Right renal cortex interstitium (tissue), 3 donors: ENCODE measurements at places on chromosomes 3 and 15. TPM values are rescaled to one million over a fixed set of nuclear protein-coding genes. Genes with fewer than 3 reads are reported as not detected.

- no peak for DNase-seq
Observed at GRCh38 chr3:43076857-43077256, 29.0 kb downstream of the POMGNT2 start.

DNA sequence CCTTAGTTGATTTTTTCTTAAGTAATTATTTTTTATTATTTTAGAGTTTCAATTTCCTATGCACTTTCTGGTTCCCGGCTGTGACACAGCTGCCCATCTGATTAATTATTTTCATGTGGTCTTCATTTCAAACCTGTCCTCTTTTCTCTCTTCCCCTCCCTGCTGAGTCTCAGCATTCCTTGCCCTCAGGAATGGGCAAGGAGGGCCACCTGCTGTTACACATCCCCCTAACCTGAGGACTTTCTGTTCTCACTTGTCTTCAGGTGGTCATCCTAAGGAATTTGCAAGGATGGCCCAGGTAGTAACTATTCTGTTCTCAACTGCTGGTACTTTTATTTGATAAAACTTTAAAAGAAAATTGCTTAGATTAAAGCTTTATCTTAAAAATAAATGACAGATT is 545.0 kb downstream of the OTOL1 start:
- no peak for DNase-seq

GRCh38 chr3:32109256-32109655 is 2.8 kb downstream of the GPD1L start:
- DNase-seq, result no peak

DNA sequence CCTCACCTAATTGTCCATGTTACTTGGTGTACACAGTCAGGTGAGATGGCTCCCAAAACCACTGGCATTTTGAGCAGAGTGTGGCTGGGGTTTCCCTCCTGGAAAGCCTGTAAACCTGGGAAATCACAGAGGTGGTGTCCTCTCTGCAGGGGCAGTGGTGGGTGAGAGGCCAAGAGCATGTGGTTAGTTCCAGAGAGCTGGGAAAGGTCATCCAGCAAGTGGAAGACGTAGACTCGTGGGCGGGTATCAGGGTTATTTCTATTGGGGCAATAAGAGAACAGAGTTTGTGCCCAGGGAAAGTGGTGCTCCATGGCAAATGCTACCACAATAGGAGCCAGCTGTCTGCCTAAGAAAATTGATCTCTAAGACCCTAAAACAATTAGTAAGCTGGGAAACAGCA is 44.6 kb upstream of the LIMD1 start:
- no peak for DNase-seq

- no peak for DNase-seq
Observed at GRCh38 chr3:84245789-84246188, 713.0 kb upstream of the CADM2 start.

- DNase-seq, result no peak
Observed at GRCh38 chr15:70127288-70127746, 29.6 kb upstream of the TLE3 start.

GRCh38 chr3:197019535-197019934 is 10.1 kb downstream of the MELTF start:
- DNase-seq, result no peak

DNA sequence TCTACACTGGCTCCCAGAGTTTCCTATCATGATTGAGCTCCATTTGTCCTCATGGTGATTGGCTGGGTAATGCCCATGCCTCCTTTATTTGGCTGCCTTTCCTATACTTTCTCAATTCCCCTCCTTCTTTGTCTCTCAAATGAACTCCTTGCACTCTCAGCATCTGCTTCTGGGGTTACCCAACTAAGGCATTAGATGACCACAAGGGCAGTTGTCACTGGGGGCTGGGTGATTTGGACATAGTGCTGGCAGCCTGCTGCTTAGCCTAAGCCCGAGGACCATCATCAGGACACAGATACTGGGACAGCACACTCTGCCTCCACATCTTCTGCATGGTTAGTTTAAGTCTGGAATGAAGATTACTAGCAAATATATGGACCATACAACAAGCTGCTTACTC is 49.2 kb upstream of the LRRFIP2 start:
- DNase-seq, result no peak

GRCh38 chr15:70094690-70095311 is 2.9 kb downstream of the TLE3 start:
- no peak for DNase-seq

- peak; percentile 13 for DNase-seq
Observed at GRCh38 chr3:158313338-158313927, 203.5 kb downstream of the RSRC1 start.

DNA sequence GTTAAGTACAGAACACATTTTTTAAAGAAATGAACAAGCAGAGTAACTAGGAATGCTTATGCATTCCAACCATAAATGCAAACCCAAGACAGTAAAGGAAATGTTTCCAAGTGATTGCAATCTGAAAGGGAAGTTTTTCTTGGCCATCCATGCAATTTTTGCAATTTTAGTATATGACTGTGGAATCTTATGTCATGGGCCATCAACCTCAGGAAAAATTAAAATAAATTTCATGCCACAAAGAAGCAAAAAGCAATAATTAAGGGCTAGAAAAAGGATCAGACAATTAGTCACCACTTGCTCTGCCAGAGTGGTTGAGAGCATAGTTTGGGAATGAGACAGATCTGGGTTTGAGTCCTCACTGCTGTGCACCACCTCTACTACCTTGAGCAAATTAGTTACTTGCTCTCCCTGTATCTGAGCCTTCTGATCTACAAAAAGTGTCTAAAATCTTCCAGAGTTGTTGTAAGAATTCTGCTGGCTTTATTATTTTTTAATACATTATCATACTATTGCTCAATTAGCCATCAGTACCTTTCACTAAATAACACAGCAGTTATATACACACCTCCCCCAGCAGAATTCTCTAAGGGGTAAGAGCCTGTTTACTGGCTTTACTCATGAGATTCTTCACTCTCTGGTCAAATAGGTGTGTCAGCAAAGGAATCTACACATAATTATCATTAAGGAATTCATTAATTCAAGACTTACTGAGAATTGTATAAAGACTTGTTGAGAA is 49.7 kb upstream of the FBN1 start:
- DNase-seq, result no peak

GRCh38 chr3:43294975-43295374 is 8.6 kb downstream of the SNRK start:
- DNase-seq, result no peak

DNA sequence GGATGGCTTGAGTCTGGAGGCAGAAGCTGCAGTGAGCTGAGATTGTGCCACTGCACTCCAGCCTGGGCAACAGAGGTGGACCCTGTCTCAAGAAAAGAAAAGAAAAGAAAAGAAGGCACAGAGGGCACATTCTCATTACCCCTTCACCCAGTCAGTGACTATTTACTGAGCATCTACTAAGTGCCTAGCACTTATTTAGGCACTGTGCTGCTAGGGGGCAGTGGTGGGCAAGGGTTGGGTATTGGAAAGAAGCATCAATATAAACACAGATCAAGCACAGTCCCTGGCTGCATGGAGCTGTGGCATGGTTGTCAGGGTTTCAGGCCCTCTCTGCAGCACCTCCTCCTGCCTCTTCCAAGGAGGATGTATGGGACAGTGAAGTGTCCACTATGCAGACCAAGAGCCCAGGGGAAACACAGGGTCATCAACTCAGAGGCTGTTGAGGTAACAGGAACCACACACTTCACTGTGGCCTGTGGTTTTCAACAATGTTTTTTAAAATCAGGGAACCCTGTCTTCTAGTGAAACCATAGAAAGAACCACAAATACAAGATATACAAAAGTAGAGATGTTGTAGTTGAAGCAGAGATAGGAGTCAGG is 138.5 kb downstream of the RAB11A start:
- no peak for DNase-seq

DNA sequence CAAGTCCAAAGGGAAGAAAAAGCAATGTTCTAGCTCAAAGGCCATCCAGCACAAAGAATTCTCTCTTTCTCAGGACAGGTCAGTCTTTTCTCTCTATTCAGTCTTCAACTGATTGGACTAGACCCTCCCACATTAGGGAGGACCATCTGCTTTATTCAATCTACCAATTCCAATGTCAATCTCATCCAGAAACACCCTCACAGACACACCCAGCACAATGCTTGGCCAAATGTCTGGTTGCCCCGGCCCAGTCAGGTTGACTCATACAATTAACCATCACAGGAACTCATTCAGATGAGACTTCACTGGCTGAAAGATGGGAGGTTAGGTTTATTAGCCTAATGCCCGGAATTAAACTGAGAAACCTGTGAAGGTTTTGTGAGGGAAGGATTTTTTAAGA is 32.4 kb downstream of the ACAN start:
- DNase-seq, result no peak

DNA sequence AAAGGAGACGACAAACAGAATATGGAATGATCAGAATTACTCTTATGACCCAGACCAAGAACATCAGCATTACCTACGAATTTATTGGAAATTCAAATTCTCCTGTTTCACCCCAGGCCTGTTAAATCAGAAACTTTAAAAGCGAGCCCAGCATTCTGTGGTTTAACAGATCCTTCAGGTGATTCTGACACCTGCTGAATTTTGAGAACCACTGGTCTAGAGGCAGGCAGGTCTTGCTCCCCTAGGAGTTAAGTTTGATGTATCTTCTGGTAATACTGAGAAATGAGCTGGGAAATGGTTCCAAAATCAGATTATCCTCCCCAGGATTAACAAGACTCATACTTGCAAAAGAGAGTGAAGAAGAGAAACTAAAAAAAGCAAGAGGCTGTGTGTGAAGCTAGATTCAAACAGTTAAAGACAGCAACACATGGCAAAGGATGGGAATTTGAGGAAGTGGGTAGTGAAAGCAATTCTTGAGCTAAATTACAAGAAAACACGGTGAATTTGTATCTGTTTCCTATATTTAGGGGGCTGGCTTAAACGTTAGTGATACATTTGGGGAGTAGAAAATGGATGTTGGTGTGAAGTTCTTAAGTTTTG is 66.0 kb downstream of the FLNB start:
- DNase-seq, result no peak

GRCh38 chr3:175726228-175726627 is 867.1 kb downstream of the NAALADL2 start:
- no peak for DNase-seq

- no peak for DNase-seq
Observed at GRCh38 chr3:113219605-113220300, 8.4 kb downstream of the BOC start.

DNA sequence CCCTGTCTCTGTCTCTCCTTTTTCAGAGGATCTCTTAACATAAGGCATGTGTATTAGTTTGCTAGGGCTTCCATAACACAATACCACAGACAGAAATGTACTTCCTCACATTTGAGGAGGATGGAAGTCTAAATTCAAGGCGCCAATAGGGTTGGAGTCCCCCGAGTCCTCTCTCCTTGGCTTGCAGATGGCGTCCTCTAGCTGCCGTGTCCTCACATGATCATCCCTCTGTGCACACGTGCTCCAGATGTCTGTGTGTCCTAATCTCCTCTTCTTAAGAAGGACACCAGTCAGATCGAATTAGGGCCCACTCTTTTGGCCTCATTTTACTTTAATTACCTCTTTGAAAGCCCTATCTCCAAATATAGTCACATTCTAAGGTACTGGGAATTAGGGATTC is 23.0 kb upstream of the BFSP2 start:
- DNase-seq, result no peak

- no peak for DNase-seq
Observed at GRCh38 chr3:59040902-59041301, 8.9 kb downstream of the CFAP20DC start.

- DNase-seq, result no peak
Observed at GRCh38 chr3:151002003-151002981, 29.8 kb upstream of the CLRN1 start.

GRCh38 chr3:16300307-16300706 is 35.3 kb downstream of the OXNAD1 start:
- no peak for DNase-seq

- no peak for DNase-seq
Observed at GRCh38 chr3:153210660-153211059, 48.6 kb downstream of the RAP2B start.

DNA sequence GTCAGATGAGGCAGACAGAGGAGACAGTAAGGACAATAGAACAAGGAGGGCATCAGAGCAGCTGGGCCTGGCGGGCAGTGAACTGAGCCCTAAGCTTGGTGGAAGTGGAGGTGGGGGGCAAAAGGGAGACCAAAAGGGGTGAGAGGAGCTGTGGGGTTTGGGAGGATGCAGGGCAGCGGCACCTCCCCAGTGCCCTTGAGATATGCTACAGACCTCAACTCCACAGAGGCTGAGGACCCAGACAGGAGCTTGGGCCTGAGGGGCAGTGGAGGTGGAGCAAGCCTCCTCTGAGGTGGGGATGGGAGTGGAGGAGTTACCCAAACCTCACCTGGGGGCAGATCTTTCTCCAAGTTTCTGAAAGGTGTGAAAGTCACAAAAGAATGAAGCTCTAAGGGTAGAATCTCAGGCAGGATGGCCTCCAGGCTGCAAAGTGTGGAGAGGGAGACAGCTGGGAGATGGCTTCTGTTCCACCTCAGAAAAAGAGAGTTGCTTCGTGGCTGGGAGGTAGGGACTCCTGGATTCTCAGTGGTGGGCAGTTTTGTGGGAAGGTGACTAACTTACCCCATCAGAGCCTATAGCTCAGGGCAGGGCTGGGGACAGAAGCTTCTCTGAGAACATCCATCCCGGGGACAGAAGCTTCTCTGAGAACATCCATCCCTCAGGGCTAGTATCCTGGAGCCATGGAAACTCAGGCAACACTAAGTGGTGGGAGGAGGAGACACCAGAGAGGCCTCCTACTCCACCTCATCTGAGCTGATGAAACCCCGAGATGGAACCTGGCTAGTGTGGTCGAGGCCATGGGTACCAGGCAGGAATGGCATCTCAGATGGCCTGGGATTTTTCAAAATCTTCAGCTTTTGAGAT is 2.3 kb upstream of the CLK3 start:
- no peak for DNase-seq

DNA sequence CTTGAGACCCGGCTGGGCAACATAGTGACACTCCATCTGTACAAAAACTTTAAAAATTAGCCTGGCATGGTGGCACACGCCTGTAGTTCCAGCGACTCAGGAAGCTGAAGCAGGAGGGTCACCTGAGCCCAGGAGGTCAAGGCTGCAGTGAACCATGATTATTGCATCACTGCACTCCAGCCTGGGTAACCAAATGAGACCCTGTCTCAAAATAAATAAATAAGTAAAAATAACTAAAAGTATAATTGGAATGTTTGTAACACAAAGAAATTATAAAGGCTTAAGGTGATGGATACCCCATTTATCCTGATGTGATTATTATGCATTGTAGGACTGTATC is 38.6 kb downstream of the MYO1E start:
- no peak for DNase-seq

The NRG4 gene
- polyA plus RNA-seq, result 2.9 TPM

The GPR160 gene
- polyA plus RNA-seq, result 30.7 TPM

The TPM1 gene
- polyA plus RNA-seq, result 468 TPM

The CAV3 gene
- polyA plus RNA-seq, result 0.56 TPM

The SH2D7 gene
- 0.44 TPM for polyA plus RNA-seq

The BOC gene
- 24.0 TPM for polyA plus RNA-seq

The HYAL3 gene
- 2.9 TPM for polyA plus RNA-seq

The ACAN gene
- polyA plus RNA-seq, result 4.8 TPM
